ENCODE measurements at places on chromosomes 16 and 17.

- no peak for DNase-seq
Observed at GRCh38 chr17:42005166-42005565, 12.1 kb downstream of the DNAJC7 start.

DNA sequence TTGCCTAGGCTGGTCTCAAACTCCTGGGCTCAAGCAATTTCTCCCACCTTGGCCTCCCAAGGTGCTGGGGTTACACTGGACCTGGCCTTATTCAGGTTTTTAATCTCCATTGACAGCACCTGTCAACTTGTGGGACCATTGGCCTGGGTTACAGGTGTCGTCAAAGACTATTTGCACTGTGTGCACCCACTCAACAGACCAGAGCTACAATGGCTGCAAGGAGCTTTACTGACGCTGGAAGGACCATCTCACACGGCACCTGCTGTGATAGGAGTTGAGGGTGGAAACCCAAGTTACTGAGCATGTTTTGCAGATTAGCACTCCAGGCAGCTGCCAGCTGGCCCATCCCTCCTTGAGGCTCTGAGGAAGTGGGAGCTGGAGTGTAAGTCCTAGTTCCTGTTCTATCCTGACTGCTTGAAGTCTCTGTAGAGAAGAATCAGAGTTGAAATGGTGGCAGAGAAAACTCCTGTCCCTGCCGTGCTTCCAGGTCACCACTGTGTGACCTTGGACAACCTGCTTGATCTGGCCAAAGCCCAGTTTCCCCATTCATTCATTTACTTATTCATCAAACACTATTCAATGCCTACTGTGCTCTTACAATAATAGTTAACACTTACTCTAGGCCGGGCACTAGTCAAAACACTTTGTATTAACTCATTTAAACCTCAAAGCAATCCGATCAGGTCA, 42.4 kb upstream of the LONP2 start:
- no peak for DNase-seq

GRCh38 chr16:75114179-75114945, 2.2 kb downstream of the LDHD start:
- DNase-seq: no peak

DNA sequence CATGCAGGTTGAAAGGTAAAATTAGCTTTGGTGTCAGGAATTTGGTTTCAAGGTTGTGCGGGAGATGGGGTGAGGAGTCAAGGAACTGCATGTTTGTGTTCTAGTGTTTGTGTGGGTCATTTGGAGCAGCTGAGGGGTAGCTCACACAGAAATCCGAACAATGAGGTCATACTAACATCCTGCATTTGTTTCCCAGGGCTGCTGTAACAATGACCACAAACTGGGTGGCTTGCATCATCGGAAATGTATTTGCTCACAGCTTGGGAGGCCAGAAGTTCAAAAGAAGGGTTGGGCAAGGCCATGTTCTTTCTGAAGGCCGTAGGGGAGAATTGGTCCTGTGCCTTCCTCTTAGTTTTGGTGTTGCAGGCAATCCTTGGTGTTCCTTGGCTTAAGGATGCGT, 287.4 kb downstream of the HAPSTR1 start:
- DNase-seq: no peak

- DNase-seq: peak; percentile 36
Observed at GRCh38 chr17:35540589-35541404, 3.3 kb upstream of the SLFN12L start.

GRCh38 chr17:47692895-47693730, 848 bp upstream of the TBKBP1 start:
- DNase-seq: no peak

- no peak for DNase-seq
Observed at GRCh38 chr16:52446080-52446479, 100.9 kb downstream of the TOX3 start.

DNA sequence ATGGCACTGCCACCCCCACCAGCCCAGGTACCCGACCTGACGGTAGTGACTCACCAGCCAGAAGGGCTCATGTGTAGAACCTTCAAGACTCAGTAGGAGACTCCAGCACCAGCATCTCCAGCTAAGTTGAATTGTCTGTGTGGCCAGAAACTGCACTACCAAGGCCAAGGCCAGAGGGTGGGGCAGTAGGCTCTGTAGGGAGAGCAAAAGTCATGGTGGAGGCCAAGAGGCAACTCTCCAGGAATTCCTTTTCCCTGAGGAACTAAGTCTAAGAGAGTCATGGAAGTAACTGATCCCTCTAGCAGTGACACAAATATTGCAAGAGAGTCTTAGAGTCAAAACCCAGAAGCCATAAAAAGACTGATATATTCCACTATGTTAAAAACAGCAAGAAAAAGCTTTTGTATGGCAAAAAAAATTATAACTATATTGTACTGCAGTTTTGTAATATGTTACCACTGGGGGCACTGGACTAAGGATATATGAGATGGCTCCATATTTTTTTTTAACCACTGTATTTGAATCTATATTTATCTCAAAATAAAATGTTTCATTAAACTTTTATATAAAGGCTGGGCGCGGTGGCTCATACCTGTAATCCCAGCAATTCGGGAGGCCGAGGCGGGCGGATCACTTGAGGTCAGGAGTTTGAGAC, 30.2 kb upstream of the GUCY2D start:
- no peak for DNase-seq

- DNase-seq: no peak
Observed at GRCh38 chr16:19974607-19975006, 90.0 kb upstream of the GPRC5B start.

DNA sequence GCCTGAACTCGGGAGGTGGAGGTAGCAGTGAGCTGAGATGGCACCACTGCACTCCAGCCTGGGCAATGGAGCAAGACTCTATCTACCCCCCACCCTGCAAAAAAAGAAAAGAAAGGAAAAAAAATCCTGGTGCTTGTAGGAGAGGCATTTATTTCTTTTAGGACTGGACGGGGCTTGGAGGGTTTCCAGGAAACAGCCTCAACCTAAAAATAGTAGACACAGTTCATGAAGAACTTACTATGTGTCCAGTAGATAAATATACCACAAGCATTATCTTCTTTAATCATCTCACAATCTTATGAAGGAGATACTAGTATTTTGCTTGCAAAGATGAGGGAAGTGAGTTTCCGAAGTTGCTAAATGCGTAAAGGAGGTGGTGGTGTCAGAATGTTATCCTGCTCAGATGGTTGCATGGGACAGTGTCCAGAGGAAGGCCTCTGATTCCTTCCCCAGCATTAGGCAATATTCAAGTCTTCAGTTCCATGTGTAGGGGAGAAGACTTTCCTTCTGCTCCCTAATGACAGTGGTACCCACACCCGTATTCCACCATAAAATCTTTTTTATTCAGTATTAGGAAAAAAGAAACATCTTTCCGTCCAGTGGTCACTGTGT, 263.2 kb downstream of the WWOX start:
- no peak for DNase-seq

- no peak for DNase-seq
Observed at GRCh38 chr17:65987988-65988387, 203.9 kb downstream of the CEP112 start.

- no peak for DNase-seq
Observed at GRCh38 chr16:88077328-88078108, 126.3 kb downstream of the BANP start.

DNA sequence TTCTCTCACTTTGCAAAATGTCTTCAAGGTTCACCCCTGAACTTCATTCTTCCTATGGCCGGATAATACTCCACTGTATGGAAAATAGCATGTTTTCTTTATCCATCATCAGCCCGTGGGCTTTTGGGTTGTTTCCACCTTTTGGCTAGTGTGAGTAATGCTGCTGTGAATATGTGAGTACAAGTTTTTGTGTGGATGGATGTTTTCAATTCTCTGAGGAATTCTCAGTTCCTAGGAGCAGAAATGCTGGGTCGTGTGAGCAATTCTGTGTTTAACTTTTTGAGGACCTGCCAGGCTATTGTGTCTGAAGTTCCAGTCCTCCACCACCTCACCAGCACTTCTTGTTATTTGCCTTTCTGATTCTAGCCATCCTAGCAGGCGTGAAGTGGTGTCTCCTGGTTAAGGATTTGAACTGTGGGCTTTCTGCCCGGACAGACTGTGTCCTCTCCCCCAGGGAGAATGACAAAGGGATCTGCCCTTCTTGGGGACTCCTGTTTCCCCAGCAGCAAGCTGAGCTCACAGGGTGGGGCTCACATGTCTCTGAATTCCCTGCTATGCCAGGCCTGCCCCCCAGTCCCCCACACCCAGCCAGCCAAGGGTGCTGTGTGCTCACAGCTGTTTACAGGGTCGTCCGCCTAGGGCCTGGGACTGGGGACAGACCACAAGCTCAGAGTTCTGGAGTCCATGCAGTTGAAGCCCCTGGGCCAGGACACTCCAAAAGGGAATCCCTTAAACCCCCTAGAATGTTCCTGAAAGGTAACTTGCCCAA, 92.2 kb upstream of the CIBAR2 start:
- DNase-seq: no peak

GRCh38 chr16:89442990-89443726, 47.2 kb downstream of the ANKRD11 start:
- no peak for DNase-seq

GRCh38 chr17:65559804-65560627, 1.4 kb downstream of the AXIN2 start:
- DNase-seq: peak; percentile 27
